ENCODE measurements at places on chromosomes 4 and X.

DNA sequence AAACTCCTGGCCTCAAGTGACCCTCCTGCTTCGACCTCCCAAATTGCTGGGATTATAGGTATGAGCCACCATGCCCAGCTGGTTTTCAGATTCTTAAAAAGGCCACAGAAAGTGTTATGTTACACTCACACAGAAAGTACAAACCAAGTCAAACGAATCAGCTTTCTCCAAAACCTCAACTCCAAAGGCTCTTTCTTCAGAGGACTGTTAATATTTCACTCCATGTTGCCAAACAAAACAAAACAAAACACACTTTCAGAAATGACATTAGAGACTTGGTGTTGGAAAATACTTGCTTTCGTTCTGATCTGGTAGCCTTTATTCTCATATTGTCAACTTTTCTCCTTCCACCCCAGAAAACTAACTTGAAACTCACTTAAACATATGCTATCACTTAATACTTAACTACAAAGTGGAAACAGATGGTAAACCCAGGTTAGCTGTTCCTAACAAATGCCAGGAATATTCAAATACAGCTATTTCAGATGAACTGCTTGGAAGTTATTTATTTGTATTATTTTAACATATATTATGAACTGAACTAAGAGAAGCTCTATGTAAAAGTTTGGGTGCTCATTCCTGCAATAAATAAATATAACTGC is 34.7 kb downstream of the RLIM start:
- no peak for DNase-seq

- DNase-seq = peak; percentile 4
Observed at GRCh38 chr4:119314356-119314755, 7.6 kb downstream of the FABP2 start.

DNA sequence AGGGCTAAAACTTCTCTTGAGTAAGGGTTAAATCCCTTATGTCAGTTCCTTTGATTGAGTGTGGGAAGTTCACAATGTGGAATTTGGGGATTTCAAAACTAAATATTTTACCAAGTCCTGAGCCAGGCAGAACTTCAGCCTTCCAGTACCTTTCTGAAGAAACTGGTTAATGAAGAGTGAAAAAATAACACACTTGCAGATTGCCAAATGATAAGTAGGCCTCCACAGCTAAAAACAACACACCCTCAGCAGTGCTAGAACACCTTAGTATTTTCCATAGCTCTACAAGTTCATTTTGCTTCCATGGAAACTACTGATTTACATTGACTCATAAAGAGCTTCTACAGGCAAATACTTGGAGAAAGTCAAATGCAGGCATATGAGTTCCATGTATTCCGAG is 326.8 kb downstream of the ZNF674 start:
- DNase-seq = no peak

- no peak for DNase-seq
Observed at GRCh38 chr4:139887376-139887802, 221.8 kb downstream of the MGST2 start.

DNA sequence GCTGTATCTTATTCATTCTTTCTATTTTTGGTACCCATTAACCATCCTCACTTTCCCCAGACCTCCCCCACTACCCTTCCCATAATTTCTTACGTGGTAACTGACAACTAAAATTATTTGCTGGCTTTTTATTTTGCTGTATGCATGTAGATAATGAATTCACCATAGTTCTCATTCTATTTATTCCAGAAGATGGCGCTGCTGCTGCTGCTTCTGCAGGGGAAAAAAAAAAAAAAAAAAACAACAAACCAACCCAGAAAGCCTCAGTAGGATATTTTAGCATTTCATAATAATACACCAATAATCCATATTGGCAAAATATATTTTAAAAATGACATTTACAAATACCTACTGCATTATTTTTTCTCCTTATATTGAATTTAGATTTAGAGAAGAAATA is 416.6 kb upstream of the MAGEB18 start:
- no peak for DNase-seq

DNA sequence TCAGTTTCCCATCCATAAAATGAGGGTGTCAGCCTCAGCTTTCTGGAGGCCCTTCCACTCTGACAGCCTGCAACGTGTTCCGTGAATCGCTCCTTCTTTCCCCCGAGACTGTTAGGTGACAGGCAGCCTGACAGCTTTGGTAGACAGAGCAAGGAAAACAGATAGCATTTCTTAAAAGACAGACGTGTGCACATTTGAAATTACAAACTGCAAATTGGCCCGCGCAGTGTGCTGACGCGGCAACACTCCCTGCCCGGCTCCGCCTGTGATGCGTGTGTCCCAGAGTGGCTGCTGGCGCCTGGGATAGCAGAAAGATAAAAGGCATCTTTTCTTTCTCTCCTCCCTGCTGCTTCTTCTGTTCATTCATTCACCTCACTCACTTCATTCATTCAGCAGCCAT is 245.3 kb downstream of the AFAP1 start:
- DNase-seq = no peak

DNA sequence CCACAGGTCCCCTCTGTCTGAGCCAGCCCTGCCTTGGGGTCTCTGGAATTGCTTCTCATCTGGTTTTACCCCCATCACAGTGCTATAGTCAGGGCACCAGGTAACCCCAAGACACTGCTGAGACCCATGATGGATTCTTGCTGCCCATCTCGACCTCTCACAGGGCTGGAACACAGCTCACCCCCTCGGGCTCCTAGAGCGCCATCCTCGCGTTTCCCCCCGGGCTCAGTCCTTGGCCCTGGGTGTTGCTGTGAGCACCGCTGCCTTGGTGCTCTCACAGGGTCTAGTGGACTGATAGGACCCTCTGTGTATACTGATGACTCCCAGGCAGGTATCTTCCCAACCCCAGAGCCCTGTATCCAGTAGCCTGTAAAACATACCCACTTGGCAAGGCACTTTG is 8.8 kb downstream of the MAEA start:
- no peak for DNase-seq

DNA sequence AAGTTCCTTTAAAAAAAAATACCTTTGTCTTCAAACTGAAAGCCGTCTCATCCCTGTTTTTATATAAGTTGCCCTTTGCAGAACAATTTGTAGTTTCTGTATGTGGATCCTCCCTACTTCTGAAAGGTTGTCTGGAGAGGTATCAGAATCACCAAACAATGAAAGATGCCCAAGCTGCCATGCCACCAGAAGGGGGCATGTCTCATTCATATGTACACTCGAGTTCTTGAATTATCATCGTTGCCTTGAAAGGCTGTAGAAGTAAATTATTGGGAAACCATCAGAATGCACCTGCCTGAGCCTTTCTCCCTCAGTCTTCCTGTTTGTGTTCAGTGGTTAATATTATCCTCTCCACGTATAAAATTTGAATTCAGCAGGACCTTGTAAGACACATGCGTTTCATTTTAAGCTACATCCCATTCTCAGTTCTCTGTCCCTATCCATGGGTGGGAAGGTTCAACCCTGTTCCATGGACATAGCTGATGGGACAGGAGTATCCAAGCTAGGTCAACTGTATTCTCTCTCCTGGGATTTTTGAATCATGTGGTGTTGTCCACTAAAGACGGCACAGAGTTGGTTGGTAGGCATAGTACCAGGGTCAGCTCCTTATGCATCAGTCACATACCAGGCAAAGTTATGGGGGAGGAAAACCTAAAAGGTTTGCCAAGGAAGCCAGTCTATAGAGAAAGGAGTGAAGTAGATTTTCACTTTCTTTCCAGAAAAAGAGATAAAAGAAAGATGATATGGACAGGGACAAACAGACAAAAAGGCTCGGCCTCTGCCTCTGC is 24.0 kb downstream of the GALNT7 start:
- no peak for DNase-seq

- no peak for DNase-seq
Observed at GRCh38 chrX:129686422-129686948, 31.7 kb upstream of the APLN start.

DNA sequence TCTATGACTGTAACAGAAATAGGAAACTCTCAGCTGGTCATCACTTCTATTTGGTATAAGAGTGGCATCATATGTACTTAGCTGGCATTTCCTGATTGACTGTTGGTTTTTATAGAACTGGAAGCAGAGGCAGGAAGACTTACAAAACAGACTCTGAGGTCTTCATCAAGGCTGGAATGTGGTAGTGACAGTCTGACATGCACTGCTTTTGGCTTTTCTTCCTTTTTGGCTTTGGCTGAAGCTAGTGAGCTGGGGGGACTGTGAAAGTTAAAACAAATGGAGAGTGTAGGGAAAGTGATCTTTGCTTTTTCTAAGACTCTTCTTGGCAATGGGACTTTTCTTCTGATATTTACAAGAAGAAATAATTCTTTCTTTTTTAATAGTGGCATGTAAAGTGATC is 121.1 kb upstream of the SLC4A4 start:
- no peak for DNase-seq

- DNase-seq = peak; percentile 9
Observed at GRCh38 chrX:109732017-109732801, 848 bp downstream of the ACSL4 start.

DNA sequence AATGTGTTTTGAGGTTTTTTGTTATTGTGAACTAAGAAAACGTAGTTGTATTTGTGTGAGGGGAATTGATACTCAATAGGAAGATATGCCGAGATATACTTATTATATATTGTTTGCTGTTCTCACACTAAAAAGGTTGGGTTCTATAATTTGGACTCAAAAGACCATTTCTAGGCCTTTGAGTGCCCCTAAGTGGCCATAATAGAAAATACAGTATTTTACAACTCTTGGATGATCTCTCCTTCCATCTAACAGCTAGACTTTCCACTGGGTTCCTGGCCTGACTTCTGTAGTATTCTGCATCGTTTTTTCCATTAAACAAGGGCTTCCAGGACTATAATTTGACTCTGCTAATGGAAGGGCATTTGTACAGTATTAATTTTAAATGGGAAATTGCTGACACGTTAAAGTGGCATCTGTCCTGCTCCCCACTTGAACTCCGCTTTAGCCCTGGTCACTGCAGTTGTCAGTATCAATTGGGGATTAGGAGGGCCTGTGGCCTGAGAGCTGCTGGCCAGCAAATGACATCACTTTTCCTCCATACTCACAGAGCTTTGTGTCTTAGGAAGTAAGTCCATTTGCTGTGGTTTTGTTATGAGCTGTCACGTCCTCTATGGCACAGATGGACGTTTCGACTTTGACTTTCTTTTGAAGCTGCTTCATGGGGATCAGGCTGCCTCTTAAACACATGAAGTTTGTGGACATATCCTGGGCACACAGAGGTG is 176.9 kb downstream of the SLIT2 start:
- DNase-seq = no peak

DNA sequence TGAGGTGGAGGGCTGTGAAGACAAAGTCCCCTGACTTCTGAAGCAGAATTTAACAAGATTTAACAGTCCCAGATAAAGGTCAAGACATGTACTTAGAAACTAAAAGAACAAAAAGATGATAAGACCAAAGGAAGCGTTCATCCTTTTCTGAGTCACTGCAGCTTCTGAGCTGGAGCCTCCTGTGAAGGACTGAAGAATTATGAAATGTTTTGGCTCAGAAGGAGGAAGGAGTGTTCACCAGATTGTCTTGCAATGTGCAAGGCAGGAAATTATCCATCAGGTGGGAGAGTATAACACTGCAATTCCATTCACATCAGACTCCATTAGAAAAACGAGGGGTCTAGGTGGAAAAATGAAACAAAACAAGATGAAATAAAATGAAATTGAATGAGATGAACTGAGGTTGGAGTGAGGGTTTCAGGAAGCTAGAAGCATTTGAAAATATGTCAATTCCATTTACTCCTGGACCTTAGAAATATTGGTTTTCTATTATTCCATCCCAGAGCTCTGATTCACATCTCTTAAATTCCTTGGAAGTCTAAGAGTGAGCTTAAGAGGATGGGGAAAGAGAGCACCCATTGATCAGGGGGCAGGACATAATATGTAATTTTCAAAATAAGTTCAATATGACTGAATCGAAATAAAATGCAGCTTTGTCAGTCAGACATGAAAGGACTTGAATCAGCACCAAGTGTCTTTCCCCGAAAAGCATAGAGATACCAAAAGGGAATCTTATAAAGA is 186.1 kb upstream of the LNX1 start:
- DNase-seq = no peak

GRCh38 chr4:2930135-2930757 is 33.0 kb downstream of the NOP14 start:
- DNase-seq = no peak

DNA sequence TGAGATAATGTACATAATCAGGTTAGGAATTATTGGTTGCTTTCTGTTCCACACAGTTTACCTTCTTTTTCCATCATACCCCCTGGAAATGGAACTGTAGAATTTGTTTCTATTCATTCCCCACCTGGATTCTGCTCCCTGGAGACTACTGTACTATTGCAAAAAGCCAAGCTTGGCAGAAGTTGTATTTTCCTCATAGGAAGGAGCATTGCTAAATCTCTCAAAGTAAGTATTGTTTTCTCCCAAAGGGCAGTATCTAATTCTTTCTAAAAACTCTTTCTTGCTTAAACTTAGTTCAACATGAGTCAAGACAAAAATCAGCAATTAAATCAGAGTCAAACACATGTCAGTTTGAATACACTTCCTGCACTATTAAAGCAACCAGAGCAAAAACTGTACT is 136.2 kb downstream of the CDS1 start:
- DNase-seq = no peak

DNA sequence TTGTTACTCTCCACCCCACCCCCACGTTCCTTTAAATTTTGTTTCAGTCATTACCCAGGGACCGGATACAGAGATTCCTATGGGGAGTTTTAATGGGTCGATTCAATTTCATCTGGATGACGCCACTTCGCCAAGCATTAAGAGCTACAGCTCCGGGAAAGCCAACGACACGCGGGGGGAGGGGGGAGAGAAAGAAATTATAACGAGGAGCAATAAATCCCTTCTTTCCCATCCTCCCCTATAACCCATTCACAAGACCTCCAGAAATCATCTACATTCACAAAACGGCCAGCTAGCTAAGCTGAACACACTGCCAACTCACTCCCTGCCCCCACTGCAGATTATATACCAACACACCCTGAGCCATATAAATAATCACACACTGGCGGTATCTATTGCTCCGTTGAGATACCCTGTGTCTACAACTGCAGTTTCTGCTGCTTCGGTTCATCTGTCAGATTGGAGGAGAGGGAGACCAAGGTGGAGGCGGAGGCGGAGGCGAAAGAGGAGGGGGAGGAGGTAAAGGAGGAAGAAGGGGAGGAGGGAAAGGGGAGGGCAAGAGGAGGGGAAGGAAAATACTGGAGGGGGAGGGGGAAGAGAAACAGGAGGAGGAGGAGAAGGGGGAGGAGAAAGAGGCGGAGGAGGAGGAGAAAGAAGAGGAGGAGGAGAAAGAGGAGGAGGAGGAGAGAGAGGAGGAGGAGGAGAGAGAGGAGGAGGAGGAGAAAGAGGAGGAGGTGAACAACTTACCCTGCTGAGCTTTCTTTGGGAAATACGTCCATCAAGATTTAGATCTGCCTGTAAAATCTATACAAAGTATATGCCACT is 113.9 kb upstream of the VAMP7 start:
- no peak for DNase-seq

DNA sequence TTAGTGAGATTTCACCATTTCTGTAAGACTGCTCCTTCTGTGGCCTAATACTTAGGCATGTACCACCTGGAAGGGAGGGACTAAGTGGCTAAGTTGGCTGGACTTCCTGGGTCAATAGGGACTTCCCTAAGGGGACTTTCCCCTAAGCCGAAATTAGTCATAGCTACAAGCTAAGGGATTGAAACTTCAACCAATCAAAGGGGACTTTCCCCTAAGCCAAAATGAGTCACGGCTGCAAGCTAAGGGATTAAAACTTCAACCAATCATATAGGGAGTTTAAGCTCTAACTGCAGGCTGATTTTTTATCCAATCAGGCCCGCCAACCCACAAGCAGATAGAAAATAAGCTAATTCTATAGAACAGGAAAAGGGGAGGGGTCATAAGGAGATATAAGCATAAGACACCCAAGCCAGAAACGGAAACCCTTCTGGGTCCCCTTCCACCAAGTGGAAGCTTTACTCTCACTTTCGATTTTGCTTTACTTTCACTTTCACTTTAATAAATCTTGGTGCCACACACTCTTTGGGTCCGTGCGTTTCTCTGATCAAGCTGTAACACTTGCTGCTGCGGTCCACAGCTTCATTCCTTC is 382.8 kb downstream of the KLHL4 start:
- DNase-seq = no peak
